Fibroblast of lung (primary cell): ENCODE measurements at places on chromosomes 6 and 20. TPM values are rescaled to one million over a fixed set of nuclear protein-coding genes. Genes with fewer than 3 reads are reported as not detected.

Gene EEF1A2
- 1.7 and 2.6 TPM in 2 replicates for total RNA-seq

Gene DEFB132
- total RNA-seq: not detected in 2 replicates

Gene BLTP3A
- 5.4 and 7.1 TPM in 2 replicates for total RNA-seq

Gene SNAI1
- 0.26 and 0.66 TPM in 2 replicates for total RNA-seq

Gene GABRR1
- total RNA-seq: not detected in 2 replicates

Gene C4A
- 21.1 and 46.0 TPM in 2 replicates for total RNA-seq

Gene HTR1B
- total RNA-seq: 0.17 TPM in 1 of 2 replicates, not detected in the other

Gene MCCD1
- not detected in 2 replicates for total RNA-seq
